ENCODE measurements at places on chromosomes 16 and 17.

DNA sequence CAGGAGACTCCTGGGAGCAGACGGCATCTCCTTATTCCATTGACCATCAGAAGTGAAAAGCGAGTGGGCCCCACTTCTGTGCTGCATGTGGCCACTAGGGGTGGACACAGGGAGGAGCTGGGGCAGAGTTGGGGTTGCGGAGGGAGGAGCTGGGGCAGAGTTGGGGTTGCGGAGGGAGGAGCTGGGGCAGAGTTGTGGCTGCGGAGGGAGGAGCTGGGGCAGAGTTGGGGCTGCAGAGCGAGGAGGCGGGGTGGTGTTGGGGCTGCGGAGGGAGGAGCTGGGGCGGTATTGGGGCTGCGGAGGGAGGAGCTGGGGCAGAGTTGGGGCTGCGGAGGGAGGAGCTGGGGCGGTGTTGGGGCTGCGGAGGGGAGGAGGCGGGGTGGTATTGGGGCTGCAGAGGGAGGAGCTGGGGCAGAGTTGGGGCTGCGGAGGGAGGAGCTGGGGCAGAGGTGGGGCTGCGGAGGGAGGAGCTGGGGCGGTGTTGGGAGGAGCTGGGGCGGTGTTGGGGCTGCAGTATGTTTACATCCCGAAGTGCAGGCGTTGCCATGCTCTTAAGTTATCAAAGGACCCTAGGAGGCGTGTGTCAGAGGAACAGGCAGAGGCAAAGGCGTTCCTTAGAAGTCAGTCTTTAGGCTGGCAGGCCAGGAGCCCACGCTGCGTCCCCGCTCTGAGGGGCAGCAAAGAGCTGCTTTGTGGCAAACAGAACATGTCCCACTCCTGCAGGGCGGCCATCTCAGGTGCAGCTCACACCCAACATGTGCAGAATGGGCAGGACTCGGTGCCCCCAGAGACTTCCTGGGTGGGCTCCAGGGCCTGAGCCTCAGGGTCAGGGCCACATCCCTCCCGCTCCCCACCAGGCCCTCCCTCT lies 76.0 kb downstream of the ZNF778 start:
- DNase-seq = no peak

- no peak for DNase-seq
Observed at GRCh38 chr17:7322520-7323194, 6.5 kb downstream of the NEURL4 start.

- DNase-seq = no peak
Observed at GRCh38 chr16:23254338-23254737, 47.8 kb upstream of the SCNN1B start.

DNA sequence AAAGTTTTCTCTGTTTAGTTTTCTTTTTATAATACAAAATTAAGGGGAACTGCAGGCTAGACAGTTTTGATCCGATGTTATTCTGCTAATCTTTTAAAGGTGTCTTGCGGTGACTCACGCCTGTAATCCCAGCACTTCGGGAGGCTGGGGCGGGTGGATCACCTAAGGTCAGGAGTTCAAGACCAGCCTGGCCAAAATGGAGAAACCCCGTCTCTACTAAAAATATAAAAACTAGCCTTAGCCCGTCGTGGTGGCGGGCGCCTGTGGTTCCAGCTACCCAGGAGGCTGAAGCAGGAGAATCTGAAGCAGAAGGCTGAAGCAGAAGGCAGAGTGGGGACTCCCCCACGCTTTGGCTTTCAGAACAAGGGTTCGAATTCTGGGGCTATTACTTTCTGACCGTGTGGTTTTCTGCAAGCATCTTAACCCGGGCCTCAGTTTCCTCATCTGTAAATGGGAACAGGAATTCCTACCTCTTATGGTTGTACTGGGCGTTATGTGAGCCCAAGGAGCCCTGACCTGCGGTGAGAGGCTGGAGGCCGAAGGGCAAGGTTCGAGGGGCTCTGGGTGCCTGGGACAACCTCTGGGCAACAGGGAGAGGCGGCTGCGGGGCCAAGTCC lies 1.2 kb upstream of the KATNB1 start:
- DNase-seq = no peak

DNA sequence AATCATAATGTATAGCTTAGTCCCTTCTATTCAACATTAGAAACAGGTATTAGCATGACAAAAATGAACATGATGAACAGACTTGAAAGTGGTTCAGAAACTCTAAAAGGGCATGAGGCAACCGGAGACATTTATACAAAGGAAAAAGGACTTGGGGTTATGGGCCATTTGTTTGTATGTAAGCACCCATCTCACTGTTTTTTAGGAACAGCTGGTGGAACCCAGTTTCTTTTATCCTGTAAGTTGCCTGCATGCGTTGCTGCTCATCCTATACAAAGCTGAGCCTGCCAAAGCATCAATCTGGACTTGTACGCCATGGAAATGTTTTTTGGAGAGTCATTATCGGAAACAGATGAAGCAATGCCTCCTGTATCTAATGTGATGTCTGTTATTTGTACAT lies 72.3 kb upstream of the NACA2 start:
- DNase-seq = no peak

DNA sequence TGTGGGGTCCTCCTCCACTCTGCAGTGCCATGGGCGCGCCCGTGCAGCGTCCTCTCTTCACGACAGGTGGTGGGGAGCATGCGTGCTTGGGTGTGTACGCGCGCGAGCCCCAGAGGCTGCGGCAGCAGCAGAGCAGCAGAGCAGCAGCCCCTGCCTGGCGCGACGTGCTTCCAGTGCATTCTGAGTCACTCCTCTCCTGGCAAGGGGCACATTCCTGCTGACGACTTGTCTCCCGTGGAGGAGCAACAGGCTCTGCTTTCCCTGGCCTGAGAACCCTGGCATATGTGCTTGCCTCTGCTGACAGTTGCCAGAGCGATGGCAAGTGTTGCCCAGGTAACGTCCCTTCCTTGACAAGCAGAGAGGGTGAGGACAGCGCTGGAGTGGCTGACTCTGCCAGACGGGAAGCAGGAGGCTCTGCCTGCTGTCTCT lies 133.8 kb upstream of the PLCG2 start:
- no peak for DNase-seq

DNA sequence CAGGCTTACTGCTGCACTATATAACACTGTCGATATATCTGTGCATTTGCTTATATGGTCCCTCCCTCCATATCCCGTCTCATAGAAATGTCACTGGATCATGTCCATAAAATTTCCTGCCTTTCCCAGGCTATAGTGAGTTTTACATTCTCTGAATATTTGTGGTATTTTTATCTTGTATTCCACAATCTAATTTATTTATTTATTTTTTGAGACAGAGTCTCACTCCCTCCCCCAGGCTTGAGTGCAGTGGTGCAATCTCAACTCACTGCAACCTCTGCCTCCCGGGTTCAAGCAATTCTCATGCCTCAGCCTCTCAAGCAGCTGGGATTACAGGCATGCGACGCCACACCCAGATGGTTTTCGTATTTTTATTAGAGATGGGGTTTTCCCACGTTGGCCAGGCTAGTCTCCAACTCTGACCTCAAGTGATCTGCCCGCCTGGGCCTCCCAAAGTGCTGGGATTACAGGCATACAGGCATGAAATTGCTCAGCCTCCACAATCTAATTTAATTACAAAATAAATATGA lies 12.9 kb downstream of the TRIM37 start:
- DNase-seq = no peak

- no peak for DNase-seq
Observed at GRCh38 chr16:8063159-8063558, 527.2 kb downstream of the TMEM114 start.

DNA sequence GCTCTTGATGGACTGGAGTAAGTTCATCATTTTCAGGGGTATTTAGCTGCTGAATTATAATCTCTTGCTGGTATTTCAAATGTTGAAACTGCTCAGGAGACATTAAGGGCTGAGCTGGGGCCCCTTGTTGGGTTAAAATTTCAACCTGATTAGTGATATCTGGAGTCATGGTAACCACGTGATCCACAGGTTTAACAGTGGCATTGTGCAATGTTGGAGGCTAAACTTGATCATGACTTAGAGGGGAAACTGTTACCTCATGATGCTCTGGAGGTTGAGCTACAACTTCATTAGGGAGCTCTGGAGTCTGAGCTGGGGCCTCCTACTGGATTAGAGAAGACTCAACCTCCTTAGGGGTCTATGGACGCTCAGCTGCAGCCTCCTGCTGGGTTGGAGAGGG lies 17.2 kb upstream of the MPP2 start:
- DNase-seq = no peak

DNA sequence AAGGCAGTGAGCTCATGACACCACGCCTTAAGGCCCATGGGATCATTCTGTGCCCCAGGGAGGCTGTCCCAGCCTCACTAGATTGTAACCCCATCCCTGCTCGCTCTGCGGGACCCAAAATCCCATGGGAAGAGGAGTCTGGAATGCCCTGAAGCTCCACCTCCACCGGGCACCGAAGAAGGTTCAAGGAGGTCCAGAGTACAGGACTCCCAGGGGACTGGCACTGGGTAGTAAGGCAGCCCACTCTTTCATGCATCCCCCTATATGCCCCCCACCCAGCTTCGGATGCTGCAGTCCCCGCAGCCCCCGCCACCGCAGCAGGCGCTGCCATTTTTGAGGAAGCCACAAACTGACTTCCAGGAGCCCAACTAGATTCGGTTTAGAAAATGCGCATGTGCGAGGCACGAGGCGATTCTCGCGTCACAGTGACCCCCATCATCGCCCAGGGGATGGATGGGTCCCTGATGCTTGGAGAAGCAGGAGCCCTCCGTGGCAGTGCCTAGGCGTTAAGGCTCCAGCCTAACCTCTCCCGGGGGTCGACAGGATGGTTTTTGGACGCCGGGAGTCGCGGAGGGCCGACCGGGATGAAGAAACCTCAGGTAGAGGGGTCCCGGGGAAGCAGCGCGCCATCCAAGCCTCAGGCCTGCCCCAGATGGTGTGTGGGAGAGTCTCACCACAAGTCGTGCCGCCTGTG lies 1681.0 kb downstream of the TP53TG3F start:
- no peak for DNase-seq

GRCh38 chr17:40402668-40403067 lies 15.0 kb downstream of the TOP2A start:
- DNase-seq = no peak

GRCh38 chr16:2288726-2289125 lies 20.8 kb upstream of the RNPS1 start:
- no peak for DNase-seq
